Fibroblast of mammary gland (primary cell): ENCODE measurements at places on chromosomes 6 and 20.

DNA sequence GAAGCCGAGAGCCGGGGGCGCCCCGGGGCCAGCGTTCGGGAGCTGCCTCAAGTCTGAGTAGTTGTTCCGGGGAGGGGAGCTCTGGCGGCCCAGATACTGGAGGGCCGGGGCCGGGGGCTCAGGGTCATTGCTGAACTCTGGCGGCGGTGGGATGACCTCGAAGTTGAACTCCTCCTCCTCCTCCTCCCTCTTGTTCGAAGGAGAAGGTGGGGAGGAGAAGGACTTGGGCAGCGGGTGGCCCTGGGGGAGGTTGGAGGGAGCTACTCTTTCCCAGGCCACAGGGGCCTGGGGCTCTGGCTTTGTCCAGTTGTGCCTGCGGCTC, 37.7 kb downstream of the C6orf132 start:
- DNase-seq = no peak

- no peak for DNase-seq
Measured at GRCh38 chr6:168826726-168827585, 386.0 kb downstream of the SMOC2 start.

GRCh38 chr6:35164277-35164676, 23.1 kb upstream of the TCP11 start:
- no peak for DNase-seq

DNA sequence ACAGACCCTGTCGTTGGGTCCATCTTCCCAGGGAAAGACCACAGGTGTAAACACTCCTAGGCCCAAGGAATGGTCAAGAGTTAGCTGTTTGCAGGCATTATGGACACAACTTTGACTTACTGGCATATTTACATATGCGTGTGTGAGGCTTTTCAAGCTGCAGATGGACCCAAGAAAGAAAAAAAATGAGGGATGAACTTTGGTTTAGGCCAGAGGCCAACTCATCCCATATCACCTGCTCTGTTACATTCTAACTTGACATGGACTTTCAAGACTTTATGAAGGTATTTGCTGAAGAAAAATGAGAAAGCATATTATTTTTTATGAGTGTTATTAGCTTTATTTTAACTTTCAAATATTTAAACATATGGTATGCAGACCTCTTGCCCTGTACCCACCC, 6.9 kb downstream of the COL19A1 start:
- no peak for DNase-seq

DNA sequence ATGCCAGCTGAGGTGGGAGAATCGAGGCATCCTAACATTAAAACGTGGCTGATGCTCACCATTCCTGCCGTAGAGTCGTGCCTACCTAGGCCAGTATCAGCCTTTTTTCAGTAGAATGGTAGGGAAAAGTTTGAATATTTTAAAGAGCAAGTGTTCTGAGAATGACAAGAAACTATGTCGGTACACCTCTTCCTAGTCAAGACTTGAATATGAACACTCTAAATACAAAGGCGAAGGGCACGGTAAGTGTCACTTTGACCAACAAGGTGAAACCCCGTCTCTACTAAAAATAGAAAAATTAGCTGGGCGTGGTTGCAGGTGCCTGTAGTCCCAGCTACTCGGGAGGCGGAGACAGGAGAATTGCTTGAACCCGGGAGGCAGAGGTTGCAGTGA, 1.0 kb downstream of the GINM1 start:
- no peak for DNase-seq

DNA sequence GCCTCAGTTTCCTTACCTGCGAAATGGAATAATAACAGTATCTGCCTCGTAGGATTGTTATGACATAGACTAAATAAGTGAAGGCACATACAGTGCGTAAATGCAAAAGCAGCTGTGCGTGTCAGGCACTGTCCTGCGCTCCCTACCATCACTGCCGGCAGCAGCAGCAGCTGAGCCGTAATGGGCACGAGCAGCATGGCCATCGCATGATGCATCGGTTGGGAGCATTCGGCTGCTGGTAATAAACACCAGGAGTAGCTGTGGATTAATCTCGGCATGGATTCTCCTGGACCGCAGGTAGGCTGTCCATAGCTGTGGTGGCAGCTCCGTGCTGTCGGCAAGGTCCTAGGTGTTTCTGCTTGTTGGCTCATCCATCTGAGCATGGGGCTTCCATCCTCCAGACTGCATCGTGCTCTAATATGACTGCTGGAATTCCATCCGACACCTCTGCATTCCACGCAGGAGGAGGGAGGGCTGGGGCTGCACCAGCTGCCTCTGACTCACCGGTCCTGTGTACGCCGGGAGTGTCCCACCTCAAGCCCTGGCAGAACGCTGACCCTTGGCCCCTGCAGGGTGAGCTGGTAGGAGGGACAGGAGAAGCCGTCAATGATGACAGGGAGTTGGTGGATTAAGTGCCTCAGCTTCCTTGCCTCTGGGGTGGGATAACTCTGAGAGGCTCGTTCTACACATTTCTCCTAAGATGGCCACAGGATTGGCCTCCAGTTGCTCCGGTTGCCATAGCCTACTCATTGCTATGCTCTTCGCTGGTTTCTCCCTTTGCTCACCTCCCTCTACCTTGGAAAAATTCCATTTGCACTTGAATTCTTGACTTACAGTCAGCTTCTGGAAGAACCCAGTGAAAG, 100.9 kb upstream of the PMEPA1 start:
- DNase-seq = no peak

GRCh38 chr20:37511610-37512275, 9.3 kb upstream of the NNAT start:
- DNase-seq = peak; percentile 79

DNA sequence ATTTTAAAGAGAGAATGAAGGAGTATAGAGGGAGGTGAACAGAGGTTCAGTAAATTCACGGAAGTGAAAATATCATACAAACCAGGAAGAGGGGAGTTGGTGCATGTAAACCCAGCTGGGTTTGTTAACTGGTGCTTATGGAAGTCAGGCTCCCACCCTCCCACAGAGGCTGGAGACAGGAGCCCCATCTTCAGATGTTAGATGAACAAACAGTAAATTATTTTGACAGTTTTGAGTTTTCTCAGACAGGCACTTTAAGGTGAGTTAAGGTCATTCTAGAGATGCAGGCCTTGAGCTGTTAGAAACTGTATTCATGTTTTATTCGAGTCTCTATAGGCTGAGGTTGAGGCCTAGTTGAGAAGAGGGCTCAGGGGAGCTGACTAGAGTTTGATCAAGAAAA, 41.8 kb upstream of the FUCA2 start:
- no peak for DNase-seq

DNA sequence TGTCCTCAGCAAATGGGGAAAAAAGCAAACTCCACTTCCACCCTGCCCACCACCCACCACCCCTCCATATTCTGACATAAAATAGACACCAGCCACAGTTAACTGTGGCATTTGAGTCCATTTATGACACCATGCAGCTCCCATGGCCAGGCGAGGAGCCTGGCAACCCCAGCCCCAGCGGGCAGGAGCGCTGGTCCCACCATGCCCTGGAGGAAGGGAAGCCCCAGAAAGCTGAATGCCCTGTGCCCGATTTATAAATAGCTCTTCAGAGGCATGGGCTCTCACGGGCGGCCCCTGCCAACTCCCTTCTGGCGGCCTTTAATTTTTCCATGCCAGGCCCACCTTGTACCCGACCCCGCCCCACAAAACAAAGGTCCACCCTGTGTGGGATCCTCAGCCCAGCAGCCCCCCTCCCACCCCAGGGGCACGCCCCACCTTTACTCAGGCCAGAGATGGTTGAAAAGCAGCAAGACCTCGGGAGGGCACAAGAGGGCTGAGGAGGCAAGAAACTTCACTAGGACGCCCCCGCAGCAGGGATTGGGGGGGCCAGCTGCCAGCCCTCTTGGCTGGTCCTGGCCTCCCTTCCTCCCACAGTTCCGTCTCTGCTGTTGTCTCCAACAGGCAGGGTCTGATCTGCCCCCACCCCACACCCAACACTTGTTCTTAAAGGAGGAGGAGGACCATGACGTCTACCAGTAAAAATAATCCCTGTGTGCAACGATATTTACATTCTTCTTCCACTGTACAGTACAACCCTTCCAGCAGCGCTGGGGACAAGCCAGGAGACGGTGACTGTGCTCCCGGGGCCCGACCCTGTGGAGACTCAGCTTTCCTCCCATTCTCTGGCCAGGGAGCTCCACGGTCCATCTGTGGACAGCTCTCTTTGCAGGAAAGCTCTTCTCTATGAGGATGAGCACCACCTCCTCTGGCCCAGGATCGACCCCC, 115.6 kb upstream of the CDYL start:
- no peak for DNase-seq

DNA sequence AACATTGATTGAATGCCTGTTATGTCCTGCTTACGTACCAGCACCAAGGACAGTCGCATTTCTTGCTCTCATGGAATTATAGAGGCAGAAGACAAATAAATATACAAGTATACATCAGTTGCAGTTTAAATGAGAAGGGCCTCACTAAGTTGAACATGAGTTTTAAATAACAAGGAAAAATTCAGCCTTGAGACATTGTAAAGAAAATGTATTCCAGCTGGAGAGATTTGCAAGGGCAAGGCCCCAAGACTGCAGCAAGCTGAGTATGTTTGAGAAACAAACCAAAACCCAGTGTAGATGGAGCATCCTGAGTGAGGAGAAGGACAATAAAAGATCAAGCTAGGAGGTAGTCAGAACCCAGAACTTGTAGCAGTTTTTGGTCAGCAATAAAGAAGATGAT, 123.2 kb upstream of the BMP5 start:
- no peak for DNase-seq

DNA sequence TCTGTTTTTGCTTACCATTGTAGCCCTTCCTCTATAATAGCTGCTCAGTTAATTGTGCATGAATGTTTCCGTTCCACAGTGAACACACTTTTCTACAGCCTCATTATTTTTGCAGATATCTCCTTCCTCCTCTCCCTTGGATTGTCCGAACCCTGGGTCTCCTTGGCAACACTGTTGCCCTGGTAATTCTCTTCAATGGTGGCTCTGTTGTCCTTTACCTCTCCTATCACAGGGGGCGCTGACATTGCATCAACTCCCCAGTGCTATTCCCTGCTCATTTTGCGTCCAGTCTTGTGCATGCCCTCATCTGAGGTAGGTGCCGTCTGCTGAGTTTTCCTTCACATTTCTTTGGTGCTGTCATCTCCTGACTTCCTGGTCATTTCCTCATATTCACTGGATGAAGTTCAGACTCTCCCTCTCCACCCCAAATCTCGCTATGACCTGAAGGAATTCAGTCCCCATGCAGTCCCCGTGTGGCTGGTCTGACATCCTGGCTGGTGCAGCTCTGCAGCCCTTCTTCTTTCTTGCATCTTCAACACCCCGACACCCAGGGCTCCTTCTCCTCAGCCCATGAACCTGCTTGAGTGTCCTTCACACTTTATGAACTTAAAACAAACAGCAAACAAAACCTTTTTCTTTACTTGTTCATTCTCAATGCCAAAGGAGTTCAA, 21.1 kb downstream of the PHACTR2 start:
- no peak for DNase-seq

- DNase-seq = no peak
Measured at GRCh38 chr6:99219788-99220187, 129.7 kb downstream of the FAXC start.

DNA sequence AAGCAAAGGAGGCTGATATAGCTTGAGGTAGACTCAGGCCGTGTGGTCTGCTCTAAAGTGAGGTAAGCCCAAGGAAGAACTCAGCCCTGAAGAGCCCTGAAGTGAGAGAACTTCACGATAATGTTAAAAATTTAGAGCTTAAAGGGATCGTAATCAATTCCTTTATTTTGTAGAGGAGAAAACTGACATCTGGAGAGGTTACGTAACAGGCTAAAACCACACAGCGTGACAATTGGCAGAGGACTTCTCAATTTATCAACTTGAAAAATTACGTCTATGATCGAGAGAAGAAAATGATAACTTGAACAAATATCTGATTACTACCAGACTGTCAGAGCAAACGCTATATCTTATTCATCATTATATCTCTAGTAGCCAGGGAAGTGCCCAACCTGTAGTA, 121.8 kb upstream of the FOXO3 start:
- peak; percentile 53 for DNase-seq

GRCh38 chr6:11754625-11755271, 23.9 kb downstream of the ADTRP start:
- DNase-seq = peak; percentile 88

GRCh38 chr6:73471686-73472290, 10.3 kb downstream of the MTO1 start:
- no peak for DNase-seq

GRCh38 chr6:101824551-101825345, 431.2 kb downstream of the GRIK2 start:
- no peak for DNase-seq

GRCh38 chr20:25741088-25741487, 44.4 kb upstream of the ZNF337 start:
- DNase-seq = no peak

DNA sequence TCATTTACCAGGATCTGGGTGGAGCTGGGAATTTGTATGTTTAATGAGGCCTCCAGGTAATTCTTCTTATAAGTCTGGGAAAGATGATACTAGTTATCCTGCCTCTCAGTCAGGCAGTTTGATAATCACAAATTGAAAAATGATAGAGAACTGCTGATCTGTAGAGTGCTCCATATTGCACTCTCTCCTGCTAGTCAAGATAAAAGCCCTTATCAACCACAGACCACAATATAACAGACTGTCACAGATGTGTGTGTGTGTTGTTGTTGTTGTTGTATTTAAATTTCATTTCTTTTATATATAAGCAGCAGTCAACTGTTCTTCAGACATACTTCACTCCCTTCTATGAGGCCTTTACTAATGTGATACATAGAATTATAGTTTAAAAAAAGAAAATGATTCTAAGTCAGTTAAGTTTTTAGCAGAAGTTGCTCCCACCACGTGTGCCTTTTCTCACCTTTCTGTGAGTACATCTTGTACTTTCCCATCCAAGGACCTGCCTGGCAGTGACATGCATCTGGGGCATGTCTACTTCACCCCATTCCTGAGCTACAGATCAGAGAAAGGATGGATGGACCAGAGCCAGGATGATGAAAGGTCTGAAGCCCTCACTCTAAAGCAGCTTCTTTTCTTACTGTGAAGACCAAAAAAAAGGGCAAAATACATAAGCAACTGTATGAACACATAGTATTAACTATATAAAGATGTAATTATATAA, 29.8 kb downstream of the TENT5A start:
- peak; percentile 28 for DNase-seq

- DNase-seq = no peak
Measured at GRCh38 chr20:20709887-20710286, 2.6 kb downstream of the RALGAPA2 start.

- peak; percentile 8 for DNase-seq
Measured at GRCh38 chr6:48141975-48142374, 31.0 kb upstream of the PTCHD4 start.

- no peak for DNase-seq
Measured at GRCh38 chr6:83770910-83771309, 62.0 kb upstream of the SNAP91 start.

GRCh38 chr6:147834084-147834776, 325.7 kb downstream of the SAMD5 start:
- no peak for DNase-seq

- DNase-seq = no peak
Measured at GRCh38 chr20:43043887-43044286, 145.8 kb downstream of the PTPRT start.

- DNase-seq = no peak
Measured at GRCh38 chr20:48880981-48881657, 40.4 kb upstream of the ARFGEF2 start.

DNA sequence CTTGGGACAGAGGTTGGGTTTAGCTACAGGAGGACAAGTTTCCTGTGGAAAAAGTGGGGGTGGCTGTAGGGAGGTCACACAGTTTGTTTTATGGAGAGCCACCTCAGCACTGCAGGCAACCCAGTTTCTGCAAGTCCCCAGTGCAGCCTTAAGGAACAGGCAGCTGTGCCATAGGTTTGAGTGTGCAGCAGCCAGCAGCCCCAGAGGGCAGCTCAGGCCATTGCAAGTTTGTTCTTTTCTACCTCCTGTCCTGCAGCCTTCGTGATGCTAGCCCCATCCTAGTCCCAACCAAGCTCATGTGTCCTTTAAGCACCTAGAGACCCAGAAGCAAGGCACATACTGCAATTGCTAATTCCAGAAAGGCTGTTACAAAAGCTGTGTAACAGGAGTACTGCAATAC, 58.8 kb downstream of the ZBTB9 start:
- DNase-seq = no peak
